Activated T-cell treated with anti-CD3 and anti-CD28 coated beads, Interleukin-2, amount 50 U/mL, for 24 hours (primary cell): ENCODE measurements at places on chromosomes 7 and 10.

- DNase-seq, result no peak
Observed at GRCh38 chr7:50710441-50711154, 72.1 kb downstream of the GRB10 start.

DNA sequence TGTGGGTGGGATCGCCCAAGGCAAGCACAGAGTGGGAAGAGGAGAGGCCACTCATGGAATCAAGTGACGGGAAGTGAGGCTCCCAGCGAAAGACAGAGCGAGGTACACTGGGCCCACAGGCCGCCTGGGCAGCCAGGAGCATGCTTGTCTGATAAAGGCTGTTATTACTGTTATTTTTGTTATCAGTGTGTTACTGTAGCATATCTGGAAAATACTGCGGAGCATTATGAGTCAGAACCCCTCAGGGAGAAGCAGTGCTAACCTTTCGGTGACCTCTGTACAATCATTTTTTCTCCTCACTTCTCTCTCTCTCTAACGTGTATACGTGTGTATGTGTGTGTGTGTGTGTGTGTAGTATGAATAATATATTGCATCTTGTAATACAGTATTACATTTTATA lies 3.8 kb upstream of the TCERG1L start:
- DNase-seq, result no peak

- DNase-seq, result no peak
Observed at GRCh38 chr7:150753239-150753638, 16.0 kb downstream of the GIMAP5 start.

DNA sequence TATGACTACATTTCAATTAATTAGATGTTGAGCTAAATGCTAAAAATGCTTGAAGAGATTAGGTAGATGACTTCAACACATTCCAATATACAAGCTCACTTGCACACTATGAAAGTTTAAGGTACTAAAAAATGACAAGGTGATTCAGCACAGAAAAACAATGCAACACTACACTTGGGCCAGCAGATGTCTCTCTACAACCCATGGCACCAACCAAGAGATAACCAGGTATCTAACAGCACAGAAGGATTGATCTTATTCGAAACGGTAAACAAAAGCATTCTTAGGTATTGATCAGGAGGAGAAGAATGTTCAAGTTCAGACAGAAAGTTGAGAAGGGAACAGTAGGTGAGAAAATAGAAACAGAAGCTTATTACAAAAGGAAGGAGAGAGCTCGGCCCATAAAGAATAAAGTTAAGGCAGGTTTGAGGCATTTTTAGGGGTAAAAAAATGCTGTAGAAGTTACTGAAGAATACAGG lies 248.2 kb upstream of the KLF14 start:
- no peak for DNase-seq

- no peak for DNase-seq
Observed at GRCh38 chr10:28788762-28789161, 111.4 kb downstream of the BAMBI start.
